ENCODE measurements at places on chromosomes 4 and X.

DNA sequence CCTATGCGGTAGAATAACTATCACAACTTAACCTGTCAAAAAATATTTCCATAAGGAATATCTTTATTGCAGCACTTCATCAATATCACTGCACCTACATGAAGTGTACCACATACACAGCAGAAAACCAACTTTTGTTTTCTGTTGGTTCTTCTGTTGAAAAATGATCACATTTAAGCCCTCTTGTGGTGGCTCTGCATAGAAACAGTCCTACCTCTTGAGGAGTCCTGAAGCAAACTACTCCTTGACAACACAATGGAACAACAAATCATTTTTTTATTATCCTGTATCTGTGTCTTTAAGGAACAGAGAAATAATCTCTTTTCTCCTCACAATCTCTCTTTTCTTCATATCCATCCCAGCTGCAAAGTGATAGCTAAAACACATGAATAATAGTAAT lies 39.8 kb upstream of the ATOH1 start:
- no peak for DNase-seq

- DNase-seq, result peak; percentile 45
Observed at GRCh38 chr4:41360214-41360920, 103.6 kb downstream of the UCHL1 start.

DNA sequence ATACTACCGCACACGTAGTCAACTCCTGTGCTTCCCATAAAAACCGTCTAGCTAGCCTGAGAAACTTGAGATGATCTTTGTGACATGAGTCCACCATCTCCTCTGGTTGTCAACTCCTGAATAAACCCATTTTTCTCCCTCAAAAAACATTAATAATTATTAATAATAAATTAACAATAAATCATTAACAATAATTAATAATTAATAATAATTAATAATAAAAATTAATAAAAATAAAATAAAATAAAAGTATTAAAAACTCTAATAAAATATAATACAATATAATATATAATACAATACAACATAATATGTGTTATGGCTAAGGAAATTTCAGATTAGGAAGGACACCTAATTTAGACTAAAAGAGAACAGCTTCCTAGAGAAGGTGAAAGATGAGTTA lies 20.7 kb upstream of the TMPRSS11E start:
- DNase-seq, result no peak

DNA sequence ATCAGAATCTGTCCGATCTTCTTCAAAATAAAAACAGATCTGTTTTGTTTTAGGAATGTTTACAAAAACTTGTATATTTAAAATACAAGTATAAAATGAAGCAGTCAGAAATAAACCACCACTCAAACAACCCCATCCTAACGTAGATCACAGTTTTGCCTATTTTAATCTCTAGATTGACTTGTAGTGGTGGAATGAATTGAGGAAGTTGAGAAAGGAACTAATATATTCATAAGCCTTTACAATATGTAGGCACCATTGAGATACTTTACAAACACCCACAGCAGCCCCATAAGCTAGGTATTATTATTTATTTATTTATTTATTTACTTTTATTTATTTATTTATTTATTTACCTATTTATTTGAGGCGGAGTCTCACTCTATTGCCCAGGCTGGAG lies 52.3 kb upstream of the KLF3 start:
- DNase-seq, result no peak
